Activated effector memory CD4-positive, alpha-beta T cell treated with Interleukin-2 at 50 U/mL for 16 hours (primary cell): ENCODE measurements at places on chromosomes 6 and 20.

DNA sequence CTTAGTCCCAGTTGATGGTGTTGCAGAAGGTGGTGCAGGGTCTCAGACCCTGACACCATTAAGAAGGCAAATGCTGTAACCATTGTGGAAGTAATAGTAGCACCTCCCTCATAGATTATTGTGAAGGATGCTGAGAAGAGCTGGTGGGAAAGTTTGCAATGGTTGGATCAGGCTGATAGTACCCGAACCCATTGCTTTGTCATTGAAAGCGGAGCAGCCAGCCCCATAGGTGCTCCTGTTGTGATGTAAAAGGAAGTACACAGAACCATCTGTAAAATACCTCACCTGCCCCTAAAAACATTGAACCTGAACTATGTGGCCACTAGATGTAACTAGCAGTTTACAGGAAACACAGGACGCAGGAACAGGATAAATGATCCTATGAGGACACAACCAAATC is 31.5 kb downstream of the RIOK1 start:
- DNase-seq = no peak

DNA sequence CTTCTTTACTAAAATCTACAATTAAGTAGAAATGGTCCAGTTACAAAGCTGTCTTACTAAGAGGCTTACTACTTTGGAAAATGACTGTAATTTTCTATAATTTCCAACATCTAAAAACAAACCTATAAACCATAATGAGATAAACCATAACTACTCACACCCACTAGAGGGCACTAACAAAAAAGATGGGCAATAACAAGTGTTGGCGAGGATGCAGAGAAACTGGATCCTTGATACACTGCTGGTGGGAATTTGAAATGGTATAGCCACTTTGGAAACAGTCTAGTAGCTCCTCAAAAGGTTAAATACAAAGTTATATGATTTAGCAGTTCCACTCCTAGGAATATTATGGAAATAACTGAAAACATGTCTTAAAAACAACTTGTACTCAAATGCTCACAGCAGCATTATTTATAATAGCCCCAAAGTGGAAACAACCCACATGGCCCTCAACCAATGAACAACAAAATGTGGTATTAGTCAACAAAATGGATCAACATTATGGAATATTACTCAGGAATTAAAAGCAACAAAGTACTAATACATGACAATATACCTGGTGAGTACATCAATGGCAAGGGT is 50.6 kb downstream of the GJA10 start:
- DNase-seq = no peak

DNA sequence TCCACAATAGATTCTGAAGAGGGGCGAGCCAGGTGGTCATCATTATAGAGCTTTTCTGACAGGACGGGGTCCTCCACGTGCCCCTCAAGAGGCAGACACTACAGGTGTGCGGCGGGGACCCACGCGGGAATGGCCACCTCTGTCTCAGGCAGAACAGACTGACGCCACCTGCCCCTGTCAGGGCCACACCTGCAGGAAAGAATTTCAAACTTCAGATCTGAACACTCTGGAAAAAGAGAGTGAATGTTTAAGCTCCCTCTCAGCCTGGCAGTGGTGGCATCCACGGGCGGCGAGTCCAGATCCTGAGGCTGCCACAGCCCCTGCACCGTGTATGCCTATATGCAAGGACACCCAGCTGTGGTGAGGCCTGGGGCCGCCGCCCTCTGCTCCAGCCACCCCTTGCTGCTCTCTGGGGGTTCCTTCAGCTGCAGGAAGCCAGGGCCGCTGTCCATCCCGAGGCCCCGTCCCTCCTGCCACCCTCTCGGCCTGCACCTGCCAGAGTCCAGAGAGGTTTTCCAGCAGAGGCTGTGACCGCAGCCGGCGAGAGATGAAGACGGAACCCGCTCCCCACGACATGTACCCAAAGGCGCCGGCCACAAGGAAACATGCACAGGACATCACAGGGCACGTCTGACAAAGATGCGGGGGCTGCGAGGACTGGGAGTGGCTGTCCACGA is 234.9 kb downstream of the ERMARD start:
- no peak for DNase-seq

GRCh38 chr6:163136681-163137397 is 277.7 kb upstream of the QKI start:
- no peak for DNase-seq

- DNase-seq = no peak
Measured at GRCh38 chr6:34680802-34681515, 15.6 kb downstream of the ILRUN start.

GRCh38 chr6:45371924-45372573 is 5.7 kb downstream of the SUPT3H start:
- no peak for DNase-seq

GRCh38 chr20:64037498-64038213 is 1.7 kb downstream of the C20orf204 start:
- no peak for DNase-seq

DNA sequence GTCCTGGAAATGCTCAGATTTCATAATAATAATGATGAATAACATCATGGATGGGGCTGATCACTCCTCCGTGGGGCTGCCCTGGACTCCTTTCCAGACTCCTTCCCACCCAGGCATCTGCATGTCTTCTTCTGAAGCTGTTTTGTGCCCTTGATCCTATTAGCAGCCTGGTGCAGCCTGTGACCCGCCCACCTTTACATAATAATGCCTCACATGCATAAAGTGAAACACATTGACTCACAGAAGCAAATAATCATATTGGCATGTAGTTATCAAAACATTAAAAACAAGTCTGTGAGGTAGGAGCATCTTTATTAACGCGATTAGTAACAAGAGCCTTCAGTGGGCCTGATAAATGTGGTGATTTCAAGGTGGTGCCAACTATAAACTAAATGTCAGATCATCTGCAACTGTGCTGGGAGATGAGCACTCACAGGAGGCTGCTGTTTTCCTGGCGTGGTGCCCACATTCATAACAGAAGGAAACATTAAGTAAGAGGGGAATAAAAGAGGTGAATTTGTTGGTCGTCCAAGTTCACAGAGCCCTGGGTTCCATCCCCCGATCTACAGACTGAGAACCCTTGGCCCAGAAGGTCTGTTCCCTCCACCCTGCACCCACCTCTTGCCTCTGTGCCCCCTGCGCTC is 344.7 kb downstream of the CDH4 start:
- no peak for DNase-seq

DNA sequence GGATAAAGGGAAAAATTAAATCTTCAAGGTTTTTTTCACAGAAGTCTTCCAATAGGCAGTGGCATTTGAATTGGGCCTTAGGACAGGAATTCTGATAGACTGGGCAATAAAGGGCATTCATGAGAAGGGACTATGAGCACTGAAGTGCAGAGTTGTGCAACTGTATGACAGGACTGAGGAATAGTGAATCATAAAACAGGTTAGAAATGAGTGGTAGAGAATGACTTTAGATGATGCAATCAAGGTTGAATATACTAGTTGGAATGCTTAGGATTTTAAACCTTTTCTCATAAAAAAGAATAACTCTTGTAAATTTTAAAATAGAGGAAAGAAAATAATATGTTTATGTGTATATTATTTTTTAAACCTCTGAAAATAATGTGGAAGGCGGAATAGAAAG is 944.7 kb downstream of the PHF3 start:
- DNase-seq = no peak

DNA sequence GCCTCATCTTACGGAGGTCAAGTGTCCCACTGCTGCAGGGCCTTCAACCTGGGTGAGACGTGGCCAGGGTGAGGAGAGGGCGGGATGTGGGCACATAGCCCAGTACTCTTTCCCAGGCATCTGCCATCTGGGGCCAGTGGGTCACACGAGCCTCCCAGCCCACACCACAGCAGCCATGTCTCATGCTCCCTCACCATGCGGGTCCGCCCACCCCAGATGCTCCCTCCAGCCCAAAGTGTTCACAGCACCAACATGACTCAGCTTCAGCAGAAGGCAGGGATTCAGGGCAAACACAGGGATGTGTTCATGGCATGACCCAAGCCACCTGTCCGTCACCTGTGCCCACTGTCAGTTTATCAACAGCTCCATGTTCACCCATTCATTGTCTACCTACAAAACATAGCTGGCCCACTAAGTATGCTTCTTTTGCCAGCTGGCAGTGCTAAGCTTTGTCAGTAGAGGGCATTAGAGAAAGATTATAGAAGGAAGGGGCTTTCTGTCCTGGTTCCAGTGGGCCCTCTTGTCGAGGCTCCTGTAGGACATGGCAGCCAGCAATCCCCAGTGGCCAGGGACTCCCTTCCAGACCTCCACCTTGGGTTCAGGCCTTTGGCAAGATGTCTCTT is 109.2 kb downstream of the FOXF2 start:
- no peak for DNase-seq

DNA sequence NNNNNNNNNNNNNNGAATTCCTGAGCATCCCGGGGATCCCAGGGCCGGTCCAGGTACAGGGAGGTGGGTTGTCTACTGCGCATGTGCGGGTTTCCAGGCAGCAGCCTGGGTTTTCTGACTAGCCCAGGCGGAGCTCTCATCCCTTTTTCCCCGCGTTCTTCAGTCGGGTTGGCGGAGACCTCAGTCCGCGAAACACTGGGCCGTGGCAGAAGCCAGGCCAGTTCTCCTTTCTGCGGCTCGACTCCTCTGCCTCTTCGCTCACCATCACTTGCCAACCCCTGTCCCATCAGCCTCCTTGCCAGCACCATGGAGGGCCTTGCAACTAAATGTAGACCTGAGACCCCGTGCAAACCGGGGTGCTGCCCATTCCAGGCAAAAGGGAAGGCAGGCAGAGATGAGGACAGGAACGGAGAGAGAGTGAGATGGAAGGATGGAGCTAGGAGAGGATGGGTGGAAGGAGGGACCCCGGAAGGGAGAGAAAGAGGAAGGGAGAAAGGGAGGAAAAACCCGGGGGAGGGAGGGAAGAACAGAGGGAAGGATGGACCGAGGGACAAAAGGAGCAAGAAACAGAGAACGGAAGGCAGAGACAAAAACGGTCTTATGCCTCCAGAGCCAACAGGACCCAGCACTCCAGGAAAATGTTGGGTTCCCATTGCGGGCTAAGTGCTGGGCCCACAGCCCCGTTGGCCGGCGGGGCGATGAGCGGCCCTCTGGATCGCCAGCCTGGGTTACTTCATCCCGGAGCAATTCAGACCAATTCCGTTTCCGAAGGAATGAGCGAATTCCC is 445.4 kb upstream of the DEFB115 start:
- DNase-seq = no peak

- no peak for DNase-seq
Measured at GRCh38 chr6:89190741-89191140, 26.4 kb downstream of the GABRR1 start.

DNA sequence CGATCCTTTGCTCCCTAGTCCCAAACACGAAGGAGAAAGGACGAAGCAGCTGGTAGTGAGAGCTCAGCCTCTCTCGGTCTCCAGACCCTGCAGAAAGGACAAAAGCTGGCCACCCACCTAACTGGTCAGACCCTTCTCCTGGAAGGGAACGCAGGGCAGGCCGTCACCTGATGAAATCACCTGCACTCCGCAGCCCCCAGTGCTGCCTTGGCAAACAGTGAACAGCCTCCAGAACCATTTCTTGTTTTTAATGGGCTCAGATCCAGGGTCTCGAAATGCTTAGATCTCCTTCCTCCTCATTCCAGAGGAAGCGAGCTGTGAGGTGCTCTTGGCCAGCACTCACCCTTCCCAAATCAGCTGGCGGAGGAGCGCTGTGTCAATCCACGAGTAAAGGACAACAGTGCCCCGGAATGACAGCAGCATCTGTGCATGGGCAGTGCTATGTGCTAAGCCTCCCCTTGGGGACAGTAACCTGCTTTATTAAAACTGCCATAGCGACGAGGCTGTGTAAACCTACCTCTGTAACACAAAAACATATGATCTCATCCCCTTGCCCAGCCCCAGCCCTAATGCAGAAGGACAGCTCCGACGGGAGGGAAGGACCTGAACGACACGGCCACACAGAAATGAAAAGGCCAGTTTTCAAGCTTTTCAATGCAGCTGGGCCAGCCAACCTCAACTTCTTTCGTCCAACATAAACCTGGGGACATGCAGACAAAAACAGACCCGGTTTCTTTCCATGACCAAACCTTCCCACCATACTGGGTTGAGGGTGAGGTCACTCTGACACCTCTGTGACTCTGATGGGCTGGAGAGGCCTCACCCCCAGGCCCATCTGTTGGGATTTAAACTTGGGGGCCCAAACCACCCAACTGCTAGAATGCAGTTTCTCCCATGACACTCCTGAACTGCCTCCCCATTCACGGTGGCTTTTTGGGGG is 43.3 kb downstream of the SULF2 start:
- DNase-seq = no peak

DNA sequence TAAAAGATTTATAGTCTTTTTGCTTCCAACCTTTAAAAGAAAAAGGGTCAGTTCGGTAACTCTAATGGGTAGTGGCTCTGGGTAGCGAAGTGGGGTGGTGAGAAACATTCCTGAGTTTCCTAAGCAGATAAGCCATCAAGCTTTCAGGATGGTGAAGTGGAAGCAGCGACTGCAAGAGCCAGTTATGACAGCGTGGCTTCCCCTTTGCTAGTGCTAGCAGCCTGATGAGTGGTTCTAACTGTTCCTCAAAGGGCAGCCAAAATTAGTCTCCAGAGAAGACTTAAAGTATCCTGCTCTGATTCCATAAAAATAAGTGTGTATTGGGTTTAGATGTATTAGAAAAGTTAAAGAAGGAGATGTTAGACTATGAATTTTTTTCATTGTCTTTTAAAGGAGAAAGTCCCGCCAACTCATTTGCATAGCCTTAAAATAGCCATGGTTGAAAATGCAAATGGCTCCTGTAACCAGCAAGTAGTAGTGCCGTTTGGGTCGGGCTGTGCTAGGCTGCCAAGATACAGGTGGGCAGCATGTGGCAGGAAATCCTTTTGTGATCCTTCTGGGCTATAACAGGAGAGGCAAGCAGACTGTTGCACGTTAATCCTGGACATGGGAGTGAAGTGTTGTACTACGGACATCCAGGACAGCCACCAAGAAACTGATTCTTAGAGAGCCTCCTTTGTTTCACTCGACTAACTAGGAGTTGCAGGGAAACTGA is 18.0 kb downstream of the ELOVL2 start:
- no peak for DNase-seq

DNA sequence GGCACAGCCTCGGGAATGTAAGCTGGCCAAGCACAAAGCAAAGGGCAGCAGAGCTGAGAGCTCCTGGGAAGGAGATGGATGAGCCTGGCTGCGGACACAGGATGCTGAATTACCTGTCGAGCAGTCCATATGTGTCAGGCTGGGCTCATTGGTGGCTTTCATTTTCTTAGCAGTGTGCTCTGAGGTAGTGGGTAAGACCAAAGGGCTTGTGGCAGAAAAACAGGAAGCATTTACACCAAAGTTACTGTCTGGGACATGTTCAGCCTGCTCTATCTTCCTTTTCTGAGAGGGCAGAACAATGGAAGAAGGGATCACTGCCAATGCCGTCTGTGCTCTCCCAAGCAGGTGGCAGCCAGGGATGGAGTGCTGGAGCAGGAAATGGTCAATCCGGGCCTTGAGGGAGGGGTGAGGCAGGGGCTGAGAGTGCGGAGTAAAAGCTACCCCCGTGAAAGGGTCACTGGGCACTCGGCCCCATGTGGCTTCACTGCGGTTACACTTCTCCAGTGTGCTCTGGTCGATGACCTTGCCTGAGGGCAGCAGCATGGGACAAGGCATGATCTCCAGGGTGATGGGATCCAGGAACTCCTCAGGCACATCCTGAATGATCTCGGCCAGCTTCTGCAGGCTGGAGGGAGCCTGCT is 36.9 kb upstream of the AVP start:
- peak; percentile 7 for DNase-seq
